Colonic mucosa (tissue), 4 donors: ENCODE measurements at places on chromosomes 5 and 9.

DNA sequence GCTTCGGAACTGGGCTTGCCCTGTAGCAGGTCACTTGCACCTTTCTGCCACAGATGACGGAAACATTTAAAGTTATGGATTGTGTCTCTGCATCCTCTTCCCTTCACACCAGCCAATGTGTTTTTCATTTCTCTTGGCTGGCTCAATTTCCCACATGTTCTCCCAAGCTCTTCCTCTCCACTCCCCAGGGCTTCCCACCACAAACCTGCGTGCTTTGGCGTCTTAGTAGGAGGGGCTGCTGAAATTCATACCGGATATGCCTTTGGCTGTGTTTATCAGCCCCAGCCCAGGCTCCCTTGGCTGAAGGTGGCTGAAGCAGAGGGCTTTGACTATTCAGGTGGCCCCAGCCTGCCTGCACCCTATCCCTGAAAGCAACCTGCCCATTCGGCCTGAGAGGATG is 32.1 kb downstream of the ADRB2 start:
- DNase-seq, result no peak

- DNase-seq, result no peak
These were observed 5.0 kb upstream of the MRNIP start for GRCh38 chr5:179863449-179864085.

- no peak for DNase-seq
These were observed 3.0 kb upstream of the OTP start for GRCh38 chr5:77641397-77641943.

DNA sequence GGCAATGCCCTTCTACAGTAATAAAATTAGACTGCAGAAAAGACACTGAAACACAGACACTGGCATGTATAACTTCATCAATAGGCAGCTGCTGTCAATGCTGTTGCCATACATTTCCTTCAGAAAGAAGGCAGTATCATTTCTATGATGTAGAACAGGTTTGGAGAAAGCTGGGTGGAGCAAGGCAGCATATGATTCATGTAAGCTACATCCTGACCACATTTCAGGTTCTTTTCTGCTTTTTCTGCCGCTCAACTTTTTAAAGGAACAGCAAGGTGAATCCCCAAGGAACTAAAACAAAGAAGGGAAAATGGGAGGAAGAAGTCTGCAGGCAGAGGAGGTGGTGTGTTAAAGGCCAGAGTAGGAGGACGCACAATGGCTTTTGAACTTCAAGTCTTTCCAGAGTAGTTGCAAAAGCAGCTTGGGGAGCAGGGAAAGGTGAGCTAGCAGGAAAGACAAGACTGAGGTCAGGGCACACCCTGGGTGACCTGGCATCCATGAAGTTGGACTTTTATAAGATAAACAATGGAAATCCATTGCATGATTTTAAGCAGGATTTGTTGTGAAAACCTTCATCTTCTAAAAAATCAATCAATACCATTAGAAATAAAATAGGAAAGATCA is 142.1 kb downstream of the MED10 start:
- no peak for DNase-seq

DNA sequence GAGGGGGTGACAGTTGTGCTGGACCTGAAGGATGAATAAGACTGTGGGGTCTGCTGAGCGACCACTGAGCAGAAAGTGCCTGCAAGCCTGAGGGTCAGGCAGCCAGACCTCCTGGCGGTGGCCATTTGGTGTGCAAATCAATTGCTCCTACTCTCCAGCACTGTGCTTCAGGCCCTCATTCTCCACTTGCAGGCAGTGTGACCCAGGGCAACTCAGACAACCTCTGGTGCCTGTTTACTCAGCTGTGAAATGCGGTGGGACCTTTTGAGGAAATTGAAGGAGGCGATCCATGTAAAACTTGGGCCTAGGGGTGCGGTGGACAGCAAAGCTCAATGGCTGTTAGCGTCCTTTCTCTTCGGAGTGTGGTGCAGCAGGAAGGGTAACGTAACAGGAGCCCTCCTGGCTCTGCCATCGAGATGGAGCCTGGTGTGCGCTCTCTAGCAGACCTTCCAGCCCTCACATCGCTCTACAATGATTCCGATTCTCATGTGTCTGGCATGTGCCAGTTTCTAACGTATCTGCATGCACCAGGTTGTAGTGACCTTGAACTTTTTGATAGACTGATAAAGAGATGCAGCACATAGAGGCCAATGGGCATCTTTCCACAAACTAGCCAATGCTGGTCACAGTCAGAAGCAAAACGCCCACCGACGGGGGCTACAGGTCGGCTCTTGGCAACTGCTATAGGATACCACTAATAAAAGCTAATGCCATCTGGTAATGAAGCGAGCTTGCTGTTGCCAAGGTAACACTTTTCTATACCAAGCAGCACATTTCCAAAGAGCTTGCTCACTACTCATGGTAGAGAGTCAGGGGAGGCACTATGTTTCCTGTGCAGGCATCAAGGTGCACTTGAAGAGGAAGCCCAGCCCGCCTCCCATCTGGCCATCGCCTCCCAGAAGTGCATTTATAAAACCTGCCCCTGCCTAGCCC is 159.7 kb upstream of the RAPGEF1 start:
- DNase-seq, result no peak

GRCh38 chr5:158773161-158773560 is 326.6 kb downstream of the EBF1 start:
- DNase-seq, result no peak

GRCh38 chr5:132470596-132470995 is 20.0 kb downstream of the IRF1 start:
- DNase-seq, result no peak
